ENCODE measurements at places on chromosomes 12 and 14.
A peak's percentile ranks its signal among the peaks of the same experiment; 100 is the strongest.

GRCh38 chr12:57127726-57128518 lies at the start of gene LRP1:
Gene LRP1 (plus strand): TSS chr12:57128483. CDS start chr12:57128965, 482 bp downstream.
- DNase-seq, result peak; percentile 84

DNA sequence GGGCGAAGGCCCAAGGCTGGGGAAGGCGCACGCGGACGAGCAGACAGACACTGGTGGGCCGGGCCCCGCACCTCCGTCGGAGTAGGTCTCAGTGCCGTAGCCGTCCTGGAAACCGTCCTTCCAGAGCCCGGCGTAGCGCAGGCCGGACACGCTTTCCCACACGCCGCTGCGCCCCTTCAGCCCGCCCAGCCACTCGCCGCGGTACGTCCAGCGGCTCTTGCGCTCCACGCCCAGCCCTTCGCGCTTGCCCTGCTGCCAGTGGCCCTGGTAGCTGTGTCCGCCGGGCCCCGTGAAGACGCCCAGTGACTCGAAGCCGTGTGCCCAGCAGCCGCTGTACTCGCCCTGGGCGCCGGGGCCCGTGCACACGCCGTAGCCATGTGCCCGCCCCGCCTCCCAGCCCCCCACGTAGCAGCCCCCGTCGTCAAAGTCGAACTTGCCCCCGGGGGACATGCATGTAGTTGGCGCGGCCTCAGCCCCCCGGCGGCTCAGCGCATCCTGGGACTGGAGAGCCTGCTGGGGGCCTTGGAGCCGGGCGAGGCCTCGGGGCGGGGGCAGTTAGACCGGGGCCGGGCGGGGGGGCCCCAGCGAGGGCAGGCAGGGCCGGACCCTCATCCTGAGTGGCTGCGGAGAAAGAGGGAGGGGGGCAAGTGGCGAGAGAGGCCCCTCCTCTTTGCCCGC lies 1.4 kb downstream of the JPH4 start:
- no peak for DNase-seq

DNA sequence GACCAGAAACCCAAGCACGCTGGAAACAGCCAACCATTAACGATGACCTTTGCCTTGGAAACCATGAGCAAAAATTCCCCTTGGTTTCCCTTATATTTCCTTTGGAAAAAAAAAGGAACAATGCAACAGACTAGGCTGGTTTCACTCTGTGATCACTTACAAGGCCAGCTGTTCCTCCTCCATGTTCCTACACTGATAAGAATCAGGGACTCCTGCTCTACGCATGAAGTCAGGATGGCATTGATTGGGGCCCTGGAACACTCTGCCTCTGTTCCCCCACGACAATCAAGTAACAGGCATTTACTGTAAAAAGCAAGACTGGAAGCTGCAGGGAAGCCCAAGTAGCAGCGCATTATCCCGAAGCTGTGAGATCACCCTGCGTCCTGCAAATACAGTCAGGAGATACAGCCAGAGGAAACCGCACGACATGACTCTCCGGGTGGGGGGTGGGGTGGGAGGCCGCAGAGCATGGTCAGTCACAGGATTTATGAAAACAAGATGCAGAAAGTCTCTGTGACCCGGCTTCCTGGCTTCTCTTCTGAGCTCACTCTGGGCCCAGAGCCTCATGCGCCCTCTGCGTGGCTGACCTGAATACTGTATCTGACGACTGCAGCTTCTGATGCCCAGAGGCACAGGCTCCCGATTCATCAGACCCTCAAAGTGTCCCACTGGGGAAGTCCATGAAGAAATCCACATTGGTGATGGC lies 31.1 kb downstream of the SSH1 start:
- no peak for DNase-seq

DNA sequence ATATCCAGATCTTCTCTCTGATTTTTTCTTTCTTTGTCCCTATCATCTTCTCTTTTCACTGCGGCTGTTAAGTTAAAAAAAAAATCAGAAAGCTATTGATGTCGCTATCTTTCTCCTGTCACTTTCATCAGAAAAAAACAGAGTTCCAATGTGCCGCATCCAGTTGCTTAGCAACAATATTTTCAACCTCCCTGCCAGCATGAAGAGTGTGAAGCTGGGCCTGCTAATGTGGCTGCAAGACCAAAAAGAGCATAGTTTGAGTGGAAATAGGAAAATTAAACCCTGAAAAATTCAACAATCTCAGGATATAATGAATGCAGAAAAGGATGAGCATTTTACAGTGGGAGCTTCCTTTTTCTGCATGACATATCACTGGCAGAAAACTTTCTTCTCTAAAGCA lies 1025.4 kb upstream of the LRFN5 start:
- no peak for DNase-seq

DNA sequence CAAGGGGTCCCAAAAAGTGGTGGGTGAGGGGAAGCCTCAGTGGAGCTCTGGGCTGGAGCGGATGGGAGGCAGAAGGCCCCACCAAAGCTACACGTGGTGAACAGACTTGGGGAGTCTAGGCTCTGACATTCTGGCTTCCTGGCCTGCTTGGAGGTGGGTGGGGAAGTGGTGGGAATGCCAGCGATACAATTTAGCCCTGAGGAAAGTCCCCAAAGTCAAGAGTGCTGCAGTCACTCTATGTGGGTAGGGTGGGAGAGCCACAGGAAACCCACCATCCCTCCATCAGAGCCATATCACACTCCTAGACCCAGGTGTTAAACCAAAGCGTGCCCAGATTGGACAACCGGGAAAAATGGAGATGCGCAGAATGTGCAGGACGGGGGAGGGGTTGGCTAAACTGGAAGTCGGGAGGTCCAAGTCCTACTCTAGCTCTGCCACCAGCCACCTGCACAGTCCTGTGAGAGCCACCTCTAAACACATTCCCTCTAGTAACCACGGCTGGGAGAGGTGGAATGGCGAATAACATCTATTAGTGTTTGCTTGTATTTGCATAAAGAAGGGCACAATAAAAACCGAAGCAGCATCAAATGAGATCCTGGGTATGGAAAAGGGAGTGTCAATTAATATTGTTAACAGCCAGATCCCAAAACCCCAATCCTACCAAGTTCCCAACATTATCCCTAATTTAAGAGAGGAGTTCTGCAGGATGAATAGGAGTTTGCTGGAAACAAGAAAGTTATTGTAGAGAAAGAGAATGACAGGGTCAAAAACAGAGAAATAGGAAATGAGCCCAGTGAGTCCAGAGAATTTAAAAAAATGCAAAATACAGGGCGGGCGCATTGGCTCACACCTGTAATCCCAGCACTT lies 14.0 kb upstream of the CD9 start:
- no peak for DNase-seq

- no peak for DNase-seq
These were observed 60.9 kb upstream of the PSMA6 start for GRCh38 chr14:35231207-35231760.

- no peak for DNase-seq
These were observed 15.0 kb downstream of the TMBIM4 start for GRCh38 chr12:66154776-66155175.

DNA sequence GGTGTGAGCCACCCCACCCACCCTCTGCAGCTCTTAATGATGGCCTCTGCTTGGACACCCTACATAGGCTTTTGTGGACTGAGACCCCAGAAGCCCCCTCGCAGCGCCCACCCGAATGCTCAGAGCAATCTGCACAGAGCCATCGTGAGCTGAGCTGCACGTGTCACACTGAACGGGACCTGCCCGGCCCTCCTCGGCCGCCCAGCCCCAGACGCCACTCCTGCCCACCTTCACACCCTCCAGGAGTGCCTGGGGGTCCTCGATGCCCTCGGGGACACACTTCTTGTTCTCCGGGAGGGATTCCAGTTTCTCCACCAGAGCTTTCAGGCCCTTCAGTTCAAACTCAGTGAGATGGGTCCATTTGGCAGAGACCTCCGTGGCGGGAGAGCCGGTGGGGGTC lies 71.5 kb downstream of the KDM2B start:
- no peak for DNase-seq

- peak; percentile 82 for DNase-seq
These were observed 42.2 kb upstream of the ATP23 start for GRCh38 chr12:57899010-57899662.

DNA sequence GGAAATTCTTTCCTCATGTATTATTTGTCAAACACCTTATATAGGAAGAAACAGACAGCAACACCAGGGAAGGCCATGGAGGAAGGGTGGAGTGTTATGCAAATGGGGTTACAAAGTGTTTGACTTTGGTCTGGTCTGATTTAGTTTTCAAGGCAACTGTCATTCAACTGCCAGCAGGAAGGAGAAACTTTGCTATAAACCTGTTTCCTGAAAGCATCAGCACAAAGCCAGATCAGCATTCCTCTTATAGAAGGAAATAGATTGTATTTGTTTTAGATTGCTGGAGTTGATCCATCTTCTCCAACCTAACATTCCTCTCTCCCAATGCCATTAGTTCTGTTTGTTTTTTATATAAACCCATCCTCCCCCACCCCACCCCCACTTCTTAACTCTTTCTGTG lies 65.7 kb downstream of the STAB2 start:
- no peak for DNase-seq

GRCh38 chr12:42124764-42125387 lies 19.8 kb downstream of the GXYLT1 start:
- no peak for DNase-seq

DNA sequence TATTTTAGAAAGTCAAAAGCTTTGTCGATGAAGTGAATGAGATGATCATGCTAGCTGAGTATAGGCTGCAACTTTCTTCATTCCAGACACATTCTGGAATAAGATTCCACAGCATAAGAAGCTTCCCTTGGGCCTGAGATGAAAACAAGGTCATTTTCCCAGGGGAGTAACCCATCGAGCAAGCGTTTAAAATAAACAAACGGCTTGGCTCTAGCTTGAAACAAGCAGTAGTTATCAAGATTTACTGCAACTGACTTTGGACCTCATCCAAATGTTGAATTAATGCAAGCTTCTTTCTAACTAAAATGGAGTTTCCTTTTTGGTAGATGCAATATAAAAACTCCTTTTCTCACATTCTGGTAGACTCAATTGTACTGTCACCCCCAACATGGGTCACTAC lies 23.0 kb downstream of the KCNJ8 start:
- DNase-seq, result no peak

GRCh38 chr12:75481013-75481705 lies 604 bp downstream of the GLIPR1 start:
- DNase-seq, result no peak

DNA sequence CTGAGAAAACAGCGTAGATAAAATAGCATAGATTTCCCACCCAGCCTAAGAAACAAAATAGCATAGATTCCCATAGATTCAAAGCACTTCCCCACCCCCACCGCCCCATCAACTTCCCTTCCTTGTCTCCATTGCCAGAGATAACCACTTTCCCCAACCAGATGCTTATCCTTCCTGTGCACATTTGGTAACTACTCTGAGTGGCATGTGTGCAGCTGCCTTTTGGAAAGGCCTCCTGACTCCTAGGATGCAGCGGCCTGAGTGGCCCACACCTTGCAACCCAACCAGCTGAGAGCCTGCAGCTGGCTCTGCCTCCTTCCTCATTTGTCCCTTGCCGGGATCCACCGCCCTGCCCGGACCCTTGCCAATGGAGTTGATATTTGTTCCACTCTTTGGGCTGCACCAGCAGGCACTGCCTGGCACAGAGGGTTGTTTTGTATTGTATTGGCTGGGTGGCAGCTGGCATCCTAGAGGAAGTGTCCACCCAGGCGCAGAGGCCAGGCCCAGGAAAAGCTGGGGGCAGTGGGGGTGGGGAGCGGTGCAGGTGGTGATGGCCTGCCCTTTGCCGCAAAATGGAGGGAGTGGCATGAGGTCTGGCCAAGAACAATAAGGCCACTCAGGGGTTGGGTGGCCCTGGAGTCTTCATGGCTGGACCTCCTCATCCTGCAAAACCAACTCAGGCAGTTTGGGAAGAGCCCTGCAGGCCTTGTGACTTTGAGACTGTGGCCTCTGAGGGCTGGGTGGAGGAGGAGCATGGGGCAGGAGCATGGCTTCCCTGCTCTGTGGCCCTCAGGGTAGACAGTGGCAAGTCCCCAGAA lies 4.9 kb downstream of the SLC48A1 start:
- DNase-seq, result no peak

DNA sequence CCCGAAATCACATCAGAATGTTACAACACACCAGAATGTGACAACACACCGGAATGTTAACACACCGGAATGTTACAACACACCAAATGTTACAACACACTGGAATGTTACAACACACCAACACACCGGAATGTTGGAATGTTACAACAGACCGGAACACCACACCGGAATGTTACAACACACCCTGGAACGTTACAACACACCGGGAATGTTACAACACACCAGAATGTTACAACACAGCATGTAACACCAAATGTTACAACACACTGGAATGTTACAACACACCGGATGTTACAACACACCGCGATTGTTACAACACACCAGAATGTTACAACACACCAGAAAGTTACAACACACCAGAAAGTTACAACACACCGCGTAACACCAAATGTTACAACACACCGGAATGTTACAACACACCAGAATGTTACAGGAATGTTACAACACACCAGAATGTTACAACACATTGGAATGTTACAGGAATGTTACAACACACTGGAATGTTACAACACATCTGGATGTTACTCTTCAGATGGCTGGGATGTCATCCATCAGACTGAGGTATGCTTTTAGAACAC lies 21.1 kb downstream of the CHFR start:
- DNase-seq, result peak; percentile 80

GRCh38 chr12:47889040-47889439 lies 15.8 kb downstream of the VDR start:
- no peak for DNase-seq

DNA sequence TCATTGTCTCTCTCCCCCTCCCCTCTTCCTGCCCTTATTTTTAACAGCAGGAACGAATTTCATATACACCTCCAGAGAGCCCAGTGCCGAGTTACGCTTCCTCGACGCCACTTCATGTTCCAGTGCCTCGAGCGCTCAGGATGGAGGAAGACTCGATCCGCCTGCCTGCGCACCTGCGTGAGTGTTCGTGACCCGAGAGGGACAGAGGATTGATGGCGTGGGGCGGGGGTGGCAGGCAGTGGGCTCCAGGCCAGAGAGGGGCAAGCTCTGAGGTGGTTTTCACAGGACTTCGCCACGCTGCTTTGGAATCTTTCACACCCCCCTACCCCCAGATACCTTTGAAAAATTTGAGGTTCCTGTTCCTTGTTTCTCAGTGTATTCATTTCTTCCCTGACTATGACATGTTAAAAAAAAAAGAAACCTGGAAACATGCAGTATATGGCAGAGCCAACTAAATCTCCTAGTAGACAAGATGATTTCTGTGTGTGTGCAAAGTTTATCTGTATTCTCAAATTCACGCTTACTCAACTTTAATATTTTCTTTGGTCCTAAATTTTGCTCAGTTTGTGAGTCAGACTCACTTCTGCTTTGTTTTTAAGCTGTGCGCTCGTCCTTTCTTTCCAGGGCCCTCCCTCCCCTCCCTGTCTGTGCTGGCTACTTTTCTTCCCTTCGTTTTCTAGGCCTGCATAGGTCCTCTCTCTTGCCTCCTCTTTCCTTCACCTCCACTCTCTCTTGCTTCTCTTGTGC lies 103.1 kb downstream of the ETV6 start:
- no peak for DNase-seq

- peak; percentile 53 for DNase-seq
These were observed 33.5 kb downstream of the FMNL3 start for GRCh38 chr12:49673446-49674317.

GRCh38 chr14:38593476-38593875 lies 337.6 kb upstream of the CLEC14A start:
- no peak for DNase-seq

- DNase-seq, result peak; percentile 42
These were observed 332.5 kb downstream of the CCER1 start for GRCh38 chr12:90622431-90622830.

- peak; percentile 42 for DNase-seq
These were observed 46.9 kb downstream of the KLHL28 start for GRCh38 chr14:44914849-44915248.

GRCh38 chr12:53218551-53219291 lies 11.7 kb upstream of the ITGB7 start:
- no peak for DNase-seq
